ENCODE measurements at places on chromosomes 16 and 17.

- peak; percentile 23 for DNase-seq
Observed at GRCh38 chr16:81879625-81880024, 100.5 kb downstream of the PLCG2 start.

DNA sequence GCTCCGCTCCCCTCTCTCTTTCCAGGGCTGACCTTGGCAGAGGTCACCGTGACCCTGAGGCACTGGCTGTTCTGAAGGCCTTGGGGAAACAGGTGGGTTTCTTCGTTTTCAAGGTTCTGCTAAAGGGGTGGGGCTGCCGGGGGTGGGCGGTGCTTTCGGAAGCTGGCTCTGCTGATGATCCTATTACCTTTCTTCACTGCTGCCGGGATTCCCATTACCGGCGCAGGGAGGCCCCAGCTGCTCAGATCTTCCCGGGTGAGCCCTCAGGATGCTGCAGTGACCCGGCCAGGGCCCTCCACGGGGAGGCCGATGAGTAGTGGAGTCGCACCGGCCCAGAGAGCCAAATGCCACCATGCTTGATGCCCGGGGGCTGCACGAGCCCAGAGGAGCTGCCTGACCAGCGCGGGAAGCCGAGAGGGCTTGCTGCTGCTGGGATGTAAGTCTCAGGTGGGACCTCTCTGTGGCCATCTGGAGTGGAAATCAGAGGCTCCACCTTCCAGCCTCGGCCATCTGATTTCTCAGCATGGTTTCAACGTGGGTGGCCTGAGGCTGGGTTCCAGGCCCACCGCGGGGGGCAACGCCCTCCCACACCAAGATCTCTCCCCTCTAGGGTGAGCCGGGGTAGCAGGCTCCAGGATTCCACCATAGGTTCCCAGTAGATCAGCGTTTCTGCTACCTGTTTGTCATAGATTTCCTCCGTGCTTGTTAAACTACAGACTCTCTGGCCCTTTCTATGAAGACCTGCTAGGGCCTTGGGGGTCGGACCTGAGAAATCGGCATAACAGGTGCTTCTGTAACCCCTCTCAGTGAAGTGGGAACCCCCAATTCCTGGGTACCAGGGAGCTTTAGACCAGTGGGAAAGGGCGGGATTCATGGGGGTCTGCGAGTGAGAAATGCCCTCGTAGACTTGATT, 21.6 kb upstream of the ADCY7 start:
- DNase-seq = no peak

DNA sequence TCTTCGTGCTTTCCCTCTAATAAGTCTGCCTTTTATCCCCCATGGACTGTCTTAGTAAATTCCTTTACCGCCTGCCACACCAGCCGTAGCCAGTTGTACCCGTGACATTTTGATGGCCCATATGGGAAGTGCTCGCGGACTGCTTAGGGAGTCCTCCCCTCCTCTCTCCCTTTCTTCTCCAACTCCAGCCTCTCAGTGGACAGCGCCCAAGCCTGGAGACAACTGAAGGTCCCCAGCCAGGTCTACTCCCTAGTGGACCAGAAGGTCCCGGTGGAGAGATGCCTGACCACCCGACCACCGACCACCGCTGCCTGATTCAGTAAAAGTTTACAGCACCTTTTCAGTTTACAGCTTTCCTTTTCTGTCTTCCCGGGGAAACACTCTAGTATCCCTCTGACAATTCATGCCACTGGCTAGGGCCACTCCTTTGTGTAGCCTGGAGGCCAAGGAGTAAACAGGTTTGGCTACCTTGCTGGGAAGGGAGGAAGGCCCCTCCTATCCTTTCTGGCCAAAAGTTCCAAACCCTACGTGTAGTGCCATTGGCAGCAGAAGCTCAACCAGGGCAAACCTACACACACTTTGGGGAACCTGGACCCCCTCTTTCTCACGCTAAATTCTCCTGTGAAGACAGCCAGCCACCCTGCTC, 18.0 kb downstream of the CTRB2 start:
- no peak for DNase-seq

- DNase-seq = no peak
Observed at GRCh38 chr16:27204312-27204915, 1.1 kb downstream of the KDM8 start.

DNA sequence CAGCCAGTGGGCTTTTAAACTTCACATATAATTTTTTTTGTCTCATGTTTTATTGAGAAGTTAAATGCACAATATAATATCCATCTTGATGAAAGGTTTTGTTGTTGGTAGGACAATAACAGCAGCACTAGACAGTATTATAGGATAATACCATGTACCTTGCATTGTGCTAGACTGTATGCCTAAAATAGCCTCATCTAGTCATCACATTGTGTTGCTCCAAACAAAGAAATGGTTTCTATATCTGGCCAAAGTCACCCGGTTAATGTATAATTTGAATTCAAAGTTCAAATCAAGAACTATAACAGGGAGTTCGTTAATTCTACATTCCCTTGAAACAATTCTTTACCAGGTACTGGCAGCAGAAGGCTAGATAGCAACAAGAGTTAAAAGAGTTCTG, 104.9 kb downstream of the KCNJ2 start:
- no peak for DNase-seq

DNA sequence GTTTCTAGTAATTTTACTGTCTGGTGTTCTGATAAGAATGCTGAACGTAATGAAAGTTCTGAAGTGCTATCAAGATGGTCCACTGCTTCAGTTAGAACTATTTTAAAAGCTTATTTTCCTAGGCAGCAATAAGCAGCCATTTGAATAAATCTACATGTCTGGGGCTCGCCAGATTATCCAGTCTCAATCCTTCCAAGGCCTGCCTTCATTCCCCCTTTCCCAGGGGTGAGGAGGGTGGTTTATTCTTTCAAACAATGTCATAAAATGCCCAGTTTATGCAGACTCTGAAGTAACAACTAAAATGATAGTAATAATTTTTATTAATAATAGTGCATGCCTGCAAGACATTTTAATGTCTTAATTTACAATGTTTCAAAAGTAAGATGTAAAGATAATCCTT, 2.4 kb downstream of the CDH11 start:
- DNase-seq = no peak

GRCh38 chr16:84144209-84144858, 643 bp downstream of the HSDL1 start:
- DNase-seq = peak; percentile 28

- DNase-seq = no peak
Observed at GRCh38 chr17:79220201-79220712, 145.6 kb downstream of the ENGASE start.

DNA sequence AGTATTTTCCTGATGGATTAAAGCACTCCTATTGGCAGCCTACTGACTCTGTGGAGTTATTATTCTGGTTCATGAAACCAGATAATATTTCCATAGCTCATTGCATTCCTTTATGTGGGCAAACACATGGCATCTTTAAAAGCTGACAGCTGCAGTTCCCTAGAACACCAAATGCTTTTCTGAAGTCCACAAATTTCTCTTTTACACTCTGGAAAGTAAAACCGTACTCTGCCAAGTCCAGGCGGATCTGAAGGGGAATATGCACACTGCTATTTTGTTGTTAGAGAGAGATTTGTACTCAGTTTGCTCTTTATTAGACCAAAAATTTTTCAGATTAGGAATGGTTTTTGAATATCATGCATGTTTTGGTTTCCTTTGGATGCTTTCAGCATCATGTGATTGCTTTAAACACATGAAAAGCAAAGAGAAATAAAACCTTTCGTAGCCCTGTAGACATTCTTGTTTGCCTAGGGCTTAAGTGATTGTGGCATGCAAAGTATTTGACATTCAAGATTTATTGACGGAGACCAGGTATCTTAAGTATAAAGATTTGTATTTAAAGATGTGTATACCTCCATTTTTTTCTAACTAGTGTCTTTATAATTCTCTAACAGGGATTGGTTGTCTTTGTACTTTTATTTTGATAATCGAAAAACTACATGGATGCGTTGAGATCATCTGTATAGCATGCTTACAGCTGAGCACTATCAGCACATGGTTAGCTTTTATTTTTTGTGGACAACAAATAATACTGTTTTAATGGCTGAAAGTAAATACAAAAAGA, 19.5 kb downstream of the SEC14L1 start:
- DNase-seq = no peak

- no peak for DNase-seq
Observed at GRCh38 chr16:1650131-1650530, 27.9 kb upstream of the JPT2 start.

DNA sequence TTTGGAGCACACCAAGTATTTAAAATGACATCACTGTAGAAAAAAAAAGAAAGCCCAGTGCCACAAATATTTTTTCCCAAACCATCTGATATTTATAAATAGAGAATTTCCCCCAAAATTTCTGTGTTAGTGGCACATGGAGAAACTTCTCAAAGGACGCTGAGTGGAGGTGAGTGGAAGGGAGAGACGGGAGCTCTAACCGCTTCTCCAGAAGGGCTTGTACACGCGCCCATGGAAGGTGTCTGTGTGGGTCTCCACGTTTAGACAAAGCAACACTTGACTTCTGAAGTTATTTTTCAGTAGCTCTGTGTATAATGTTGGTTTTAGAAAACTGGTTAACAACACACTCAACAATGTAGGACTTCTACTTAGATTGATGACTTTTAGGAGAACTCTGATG, 1.0 kb downstream of the MYOCD start:
- no peak for DNase-seq

DNA sequence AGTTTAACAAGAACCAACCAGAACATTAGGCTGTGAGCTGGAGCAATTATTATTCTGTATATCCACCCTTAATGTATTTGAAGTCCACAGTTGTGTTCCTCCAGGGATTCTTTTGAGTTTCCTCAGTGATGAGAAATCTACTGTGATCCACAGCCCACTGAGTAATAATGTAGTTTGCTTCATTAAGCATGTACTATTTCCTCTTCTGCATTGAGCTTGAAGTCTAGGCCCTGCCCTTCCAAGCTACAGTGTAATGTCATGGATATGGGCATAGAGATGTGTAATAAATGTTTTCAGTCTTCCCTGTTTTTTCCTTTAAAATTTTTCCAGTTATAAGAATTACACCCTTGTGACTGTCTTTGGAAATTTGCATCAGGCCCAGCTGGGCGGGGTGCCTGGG, 36.4 kb upstream of the SLC12A3 start:
- DNase-seq = no peak

DNA sequence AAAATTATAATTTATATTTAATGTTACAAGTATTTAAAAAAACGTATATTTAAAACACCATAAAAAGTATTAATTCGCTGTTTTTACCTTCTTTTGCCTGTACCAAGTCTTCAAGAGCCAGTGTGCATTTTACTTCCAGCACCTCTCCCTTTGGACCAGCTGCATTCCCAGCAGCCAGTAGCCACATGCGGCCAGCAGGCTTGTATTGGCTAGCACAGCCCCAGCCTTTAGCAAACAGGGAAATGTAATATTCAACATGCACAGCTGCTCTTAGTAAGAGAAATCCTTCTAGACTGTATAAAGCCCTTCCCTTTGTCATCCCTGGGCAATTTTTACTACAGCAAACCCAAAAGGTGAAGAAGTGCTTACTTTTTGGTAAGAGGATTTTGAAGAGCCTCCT, 6.6 kb downstream of the DHODH start:
- no peak for DNase-seq
